Skin of body (tissue), 3 donors: ENCODE measurements at places on chromosomes 2 and 18.
A peak's percentile ranks its signal among the peaks of the same experiment; 100 is the strongest.

DNA sequence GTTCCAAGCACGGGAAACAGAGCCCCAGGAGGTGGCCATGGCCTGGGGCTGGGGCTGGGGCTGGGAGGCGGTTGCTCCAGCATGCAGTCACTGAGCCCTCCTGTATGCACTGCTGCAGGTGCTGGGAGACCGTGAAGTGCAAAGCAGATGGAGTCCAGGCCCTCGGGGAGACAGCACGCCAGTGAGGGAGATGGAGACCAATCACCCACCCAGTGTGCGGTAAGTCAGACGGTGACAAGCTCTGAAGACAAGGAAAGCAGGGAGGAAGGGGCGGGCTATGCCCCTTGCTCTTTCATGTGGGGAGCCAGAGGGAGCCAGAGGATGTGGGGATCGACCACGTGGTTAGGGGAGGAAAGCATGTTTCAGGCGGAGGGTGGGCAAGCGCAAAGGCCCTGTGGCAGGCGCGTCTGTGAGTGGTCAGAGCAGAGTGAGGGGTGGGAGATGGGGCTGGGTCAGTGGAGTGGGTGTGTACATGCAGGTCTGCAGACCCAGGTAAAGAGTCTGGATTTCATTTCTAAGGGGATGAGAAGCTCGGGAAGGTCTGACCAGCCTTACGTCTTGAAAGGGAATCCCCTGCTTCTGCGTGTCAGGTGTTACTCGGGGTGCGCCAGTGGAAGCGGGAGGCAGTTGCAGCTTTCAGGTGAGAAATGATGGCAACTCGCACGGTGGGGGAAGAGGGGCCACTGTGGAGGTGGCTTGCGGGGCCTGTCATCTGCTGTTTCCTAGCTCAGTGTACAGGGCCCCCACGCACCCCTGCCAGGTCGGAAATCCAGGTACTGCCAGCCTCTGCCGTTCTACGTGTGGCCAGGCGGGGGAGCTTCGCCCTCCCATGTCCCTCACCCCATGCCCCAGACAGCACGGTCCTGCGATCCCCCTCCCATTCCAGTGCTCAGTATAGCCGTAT is 19.4 kb downstream of the RRM2 start:
- DNase-seq: no peak

- no peak for DNase-seq
These were observed 57.7 kb downstream of the PELI1 start for GRCh38 chr2:64086347-64087082.

DNA sequence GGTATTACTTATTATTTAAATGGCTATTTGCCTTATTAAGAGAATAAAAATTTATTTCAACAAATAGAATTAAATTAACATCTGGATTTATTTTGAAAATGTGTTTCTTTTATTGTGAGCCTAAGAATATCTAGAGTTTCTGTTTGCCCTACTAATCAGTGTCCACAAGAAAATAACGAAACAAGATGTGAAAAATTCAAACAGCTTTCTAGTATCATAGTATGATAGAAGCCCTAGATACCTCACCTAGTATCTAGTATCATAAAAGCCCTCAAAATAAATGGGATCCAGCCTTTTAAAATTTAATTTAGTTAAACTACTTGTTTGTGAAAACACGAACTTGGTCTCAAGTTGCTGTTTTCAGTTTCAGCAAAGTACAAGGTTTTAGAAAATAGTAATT is 13.7 kb upstream of the SLC40A1 start:
- no peak for DNase-seq

GRCh38 chr2:195331129-195331528 is 325.9 kb upstream of the SLC39A10 start:
- no peak for DNase-seq

DNA sequence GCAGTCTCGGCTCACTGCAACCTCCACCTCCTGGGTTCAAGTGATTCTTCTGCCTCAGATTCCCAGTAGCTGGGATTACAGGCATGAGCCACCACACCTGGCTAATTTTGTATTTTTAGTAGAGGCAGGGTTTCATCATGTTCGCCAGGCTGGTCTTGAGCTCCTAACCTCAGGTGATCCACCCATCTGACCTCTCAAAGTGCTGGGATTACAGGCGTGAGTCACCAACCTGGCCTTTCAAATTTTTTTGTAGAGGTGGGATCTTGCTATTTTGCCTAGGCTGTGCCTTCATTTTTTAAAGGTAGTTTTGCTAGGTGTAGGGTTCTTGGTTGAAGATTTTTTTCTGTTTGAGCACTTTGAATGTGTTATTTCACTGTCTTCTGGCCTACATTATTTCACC is 6.2 kb downstream of the HAUS1 start:
- DNase-seq: no peak

DNA sequence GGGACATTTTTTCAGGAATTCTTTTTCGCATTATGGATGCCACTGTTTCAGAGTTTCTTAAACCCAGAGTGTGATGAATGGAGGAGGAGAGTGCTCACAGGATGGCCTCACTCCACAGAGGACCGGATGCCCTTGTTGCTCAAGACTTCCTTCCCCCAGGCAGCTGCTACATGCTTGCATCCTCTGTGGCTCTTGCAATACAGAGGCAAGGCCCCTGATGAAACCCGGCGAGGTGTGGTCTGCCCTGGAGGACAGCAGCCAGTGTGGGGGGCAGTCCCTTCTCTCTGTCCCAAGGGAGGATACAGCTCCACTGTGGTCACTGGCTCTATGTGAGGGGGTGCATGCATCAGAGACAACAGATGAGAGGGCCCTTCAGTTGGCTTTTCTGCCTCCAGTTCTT is 109.6 kb downstream of the SH3RF3 start:
- peak; percentile 21 for DNase-seq

GRCh38 chr2:86783615-86784339 is 6.9 kb downstream of the CD8A start:
- DNase-seq: no peak

DNA sequence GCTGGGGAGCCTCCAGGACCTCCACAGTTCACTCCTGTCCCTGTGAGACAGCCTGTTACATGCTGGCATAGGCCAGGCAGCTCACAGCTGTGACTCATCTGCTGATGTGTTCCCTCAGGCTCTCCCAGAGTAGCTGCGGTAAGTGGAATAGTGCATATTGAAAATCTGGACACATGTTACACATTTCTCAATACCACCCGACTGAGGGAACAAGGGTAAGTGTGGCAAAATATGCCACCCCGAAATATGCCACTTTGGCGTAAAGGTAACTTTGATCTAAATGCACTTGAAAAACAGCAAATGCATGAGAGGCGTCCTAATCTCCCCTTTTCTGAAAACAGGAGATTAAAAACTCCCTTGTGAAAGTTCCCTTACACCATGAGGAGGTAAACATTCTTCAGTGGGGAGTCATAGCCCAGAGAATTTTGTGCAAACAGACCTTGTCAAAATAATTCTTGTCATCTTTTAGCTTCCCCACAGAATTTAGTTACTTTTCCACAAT is 557.9 kb downstream of the CCDC85A start:
- DNase-seq: no peak

DNA sequence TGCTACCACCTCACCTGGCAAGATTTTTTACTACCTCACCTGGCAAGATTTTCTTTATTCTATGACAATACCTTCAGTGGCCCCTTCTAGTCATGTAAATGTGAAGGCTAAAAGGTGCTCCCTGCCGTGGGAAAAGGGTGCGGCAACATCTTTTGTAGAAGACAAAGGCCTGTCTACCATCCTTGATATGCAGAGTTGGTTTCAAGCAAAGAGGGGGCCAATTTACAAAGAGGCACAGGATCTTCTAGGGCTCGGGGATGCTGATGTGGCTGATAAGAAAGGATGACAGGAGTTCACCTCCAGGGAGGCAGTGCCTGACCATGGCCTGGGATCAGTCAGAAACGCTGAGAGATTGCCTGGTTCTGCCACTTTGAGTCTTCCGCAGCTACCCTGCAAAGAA is 165.4 kb upstream of the SLC1A4 start:
- DNase-seq: no peak

GRCh38 chr18:79823120-79823519 is 25.4 kb downstream of the KCNG2 start:
- no peak for DNase-seq

DNA sequence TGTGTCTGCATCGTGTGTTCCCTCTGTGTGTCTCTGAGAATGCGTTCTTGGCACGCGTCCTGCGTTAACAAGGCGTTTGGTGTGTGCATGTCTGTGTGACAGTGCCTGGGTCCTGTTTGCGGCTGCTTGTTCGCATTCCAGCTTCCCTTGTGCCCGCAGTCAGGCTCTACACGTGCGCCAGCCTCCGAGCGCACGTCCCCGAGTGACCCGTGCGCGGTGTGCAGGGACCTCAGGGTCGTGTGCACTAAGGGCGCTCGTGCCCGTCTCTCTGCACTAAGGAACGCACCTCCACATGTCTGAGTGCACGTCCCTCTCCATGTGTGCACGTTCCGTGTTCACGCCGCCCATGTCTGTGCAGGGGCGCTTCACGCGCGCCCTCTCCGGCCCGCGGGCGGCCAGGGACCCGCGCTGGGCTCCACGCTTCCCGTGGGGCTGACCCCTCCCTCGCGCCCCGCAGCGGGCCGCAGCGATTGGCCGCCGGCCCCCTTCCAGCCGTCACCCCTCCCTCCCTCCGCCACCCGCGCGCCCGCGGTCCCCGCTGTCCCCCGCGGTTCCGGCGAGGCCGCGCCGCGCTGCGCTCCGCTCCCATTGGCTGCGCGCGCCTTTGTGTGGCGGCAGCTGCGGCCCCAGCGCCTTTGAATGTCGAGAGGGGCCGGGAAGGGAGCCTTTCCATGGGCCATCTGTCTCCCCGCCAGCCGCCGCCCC is 229.4 kb downstream of the HAUS1 start:
- DNase-seq: peak; percentile 18

- DNase-seq: no peak
These were observed 54.9 kb downstream of the MAPRE2 start for GRCh38 chr18:35095983-35096676.

- DNase-seq: no peak
These were observed 4.5 kb downstream of the PROM2 start for GRCh38 chr2:95278637-95279225.

GRCh38 chr2:144085016-144085415 is 434.9 kb downstream of the ZEB2 start:
- DNase-seq: no peak

DNA sequence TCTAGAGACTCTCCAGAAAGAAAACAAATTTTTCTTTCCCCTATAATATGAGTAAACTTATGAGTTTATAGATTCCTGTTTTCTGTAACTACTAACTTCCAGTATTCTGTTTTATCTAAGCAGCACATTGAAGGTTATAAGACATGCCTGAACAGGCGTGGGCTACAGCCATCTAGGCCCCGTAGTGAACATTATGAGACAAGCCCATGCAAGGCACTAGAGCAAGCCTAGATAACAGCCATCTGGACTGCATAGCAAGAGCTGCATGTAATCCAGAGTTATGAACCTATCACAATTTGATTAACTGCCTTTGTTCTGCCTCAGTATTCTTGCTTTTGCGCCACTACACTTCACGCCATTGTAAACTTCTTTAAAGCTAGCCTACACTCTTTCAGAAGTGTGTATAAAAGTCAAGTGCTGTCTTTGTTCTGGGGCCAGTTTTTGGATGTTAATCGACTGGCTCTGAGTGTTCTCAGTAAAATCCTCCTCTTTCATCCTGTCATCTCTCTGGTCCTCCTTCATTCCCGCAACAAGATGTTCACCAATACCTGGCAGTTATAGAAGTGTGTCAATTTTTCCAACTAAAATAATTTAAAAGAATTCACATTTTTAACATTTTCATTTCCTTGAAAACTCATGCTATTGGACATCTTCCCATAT is 3.0 kb upstream of the SULT1C3 start:
- DNase-seq: no peak

- no peak for DNase-seq
These were observed 558 bp upstream of the GAREM2 start for GRCh38 chr2:26172189-26172870.

DNA sequence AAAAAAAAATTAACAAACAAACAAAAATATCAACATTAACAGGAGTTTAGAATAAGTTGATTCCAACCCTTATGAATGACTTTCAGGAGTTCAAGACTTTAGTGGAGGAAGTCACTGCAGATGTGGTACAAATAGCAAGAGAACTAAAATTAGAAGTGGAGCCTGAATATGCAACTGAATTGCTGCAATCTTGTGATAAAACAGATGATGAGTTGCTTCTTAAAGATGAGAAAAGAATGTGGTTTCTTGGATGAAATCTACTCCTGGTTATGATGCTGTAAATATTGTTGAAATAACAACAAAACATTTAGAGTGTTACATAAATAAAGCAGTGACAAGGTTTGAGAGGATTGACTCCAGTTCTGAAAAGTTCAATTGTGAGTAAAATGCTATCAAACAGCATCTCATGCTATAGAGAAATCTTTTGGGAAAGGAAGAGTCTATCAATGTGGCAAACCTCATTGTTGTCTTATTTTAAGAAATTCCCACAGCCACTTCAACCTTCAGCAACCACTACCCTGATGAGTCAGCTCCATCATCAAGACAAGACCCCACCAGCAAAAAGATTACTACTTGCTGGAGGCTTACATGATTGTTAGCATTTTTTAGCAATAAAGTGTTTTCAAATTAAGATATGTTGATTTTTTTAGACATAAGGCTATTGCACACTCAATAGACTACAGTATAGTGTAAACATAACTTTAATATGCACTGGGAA is 42.7 kb upstream of the TAF4B start:
- no peak for DNase-seq

- no peak for DNase-seq
These were observed 1.2 kb downstream of the CDH20 start for GRCh38 chr18:61334491-61334850.

GRCh38 chr18:38709122-38709521 is 1143.5 kb upstream of the CELF4 start:
- no peak for DNase-seq

- no peak for DNase-seq
These were observed 10.7 kb downstream of the STEAP3 start for GRCh38 chr2:119234021-119235019.

DNA sequence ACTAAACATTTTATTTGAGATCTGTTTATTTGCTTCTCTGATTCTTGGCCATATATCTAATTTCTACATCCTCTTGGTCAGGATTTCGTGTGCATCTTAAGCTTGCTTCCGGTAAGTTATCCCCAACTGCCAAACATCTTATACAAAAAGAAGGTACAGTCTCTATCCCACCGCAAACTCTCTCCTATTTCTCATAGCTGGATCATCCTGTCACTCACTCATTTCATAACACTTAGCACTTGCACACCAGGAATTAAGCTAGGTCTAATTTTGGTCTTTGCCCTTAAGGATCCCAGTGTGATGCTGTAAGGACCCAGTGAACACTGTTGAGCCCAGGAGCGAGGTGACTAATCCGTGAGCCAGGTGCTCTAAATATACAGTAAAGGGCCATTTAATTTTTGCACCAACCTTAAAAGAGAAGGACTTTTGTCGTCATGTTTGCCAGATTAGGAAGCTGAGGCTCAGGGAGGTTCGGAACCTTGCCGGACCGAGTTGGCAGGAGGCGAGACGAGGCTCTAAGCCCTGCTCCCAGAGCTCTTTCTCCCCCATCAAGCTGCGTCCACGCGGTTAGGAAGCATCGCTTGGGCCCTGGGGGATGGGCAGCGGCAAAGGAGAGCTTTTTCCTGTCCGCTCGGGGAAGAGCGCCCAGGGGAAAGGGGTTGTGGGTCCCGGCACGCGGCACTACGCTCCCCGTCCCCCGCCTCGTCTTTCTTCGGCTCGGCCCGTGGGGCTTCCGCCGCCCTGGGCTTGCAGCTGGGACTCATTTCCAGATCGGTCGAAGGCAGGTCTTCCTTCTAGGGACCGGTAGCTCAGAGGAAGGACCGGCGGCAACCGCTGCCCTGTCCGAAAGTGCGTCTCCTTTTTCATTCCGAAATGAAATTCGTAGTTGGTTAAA is 4.1 kb upstream of the ITPRIPL1 start:
- no peak for DNase-seq

- no peak for DNase-seq
These were observed 31.3 kb downstream of the HS1BP3 start for GRCh38 chr2:20619624-20620024.

GRCh38 chr18:45569566-45570275 is 45.6 kb upstream of the SLC14A2 start:
- DNase-seq: no peak
